ENCODE measurements at places on chromosomes 5 and 9.

- DNase-seq = peak; percentile 43
Observed at GRCh38 chr5:115069087-115069968, 100.4 kb downstream of the TRIM36 start.

DNA sequence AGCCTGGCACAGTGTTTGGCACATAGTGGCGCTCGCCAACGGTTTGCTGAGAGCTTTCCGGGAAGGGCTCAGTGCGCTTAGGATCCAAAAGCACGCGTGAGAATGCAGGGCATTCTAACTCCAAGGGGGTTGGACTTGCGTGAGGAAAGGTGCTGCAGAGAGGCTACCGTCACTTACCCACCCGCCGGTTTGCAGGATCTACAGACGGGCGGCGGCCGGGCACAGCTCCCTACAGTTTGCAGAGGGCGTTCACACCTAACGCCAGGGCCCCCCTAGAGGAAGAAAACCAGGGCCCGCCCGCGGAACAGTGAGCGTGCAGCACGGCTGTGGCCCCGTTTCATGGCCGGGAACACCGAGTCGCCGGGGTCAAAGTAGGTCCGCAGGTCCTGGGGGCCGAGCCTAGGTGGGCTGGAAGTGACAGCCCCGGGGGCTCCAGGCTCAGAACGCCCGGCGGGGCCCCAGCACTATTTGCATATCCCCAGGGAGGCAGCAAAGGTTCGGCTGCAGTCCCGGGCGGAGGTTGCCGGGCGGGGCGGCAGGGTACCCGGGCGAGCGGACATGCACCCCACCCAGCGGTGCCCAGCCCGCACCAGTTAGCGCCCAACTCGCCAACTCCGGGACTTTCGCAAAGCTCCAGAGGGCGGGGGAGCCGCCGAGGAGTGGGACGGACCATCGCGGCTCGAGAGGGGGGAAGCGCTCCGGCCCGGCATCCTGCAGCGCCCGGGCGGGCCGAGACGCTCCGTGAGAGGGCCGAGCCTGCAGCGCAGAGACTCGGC lies 526 bp upstream of the GALNT10 start:
- DNase-seq = peak; percentile 79

DNA sequence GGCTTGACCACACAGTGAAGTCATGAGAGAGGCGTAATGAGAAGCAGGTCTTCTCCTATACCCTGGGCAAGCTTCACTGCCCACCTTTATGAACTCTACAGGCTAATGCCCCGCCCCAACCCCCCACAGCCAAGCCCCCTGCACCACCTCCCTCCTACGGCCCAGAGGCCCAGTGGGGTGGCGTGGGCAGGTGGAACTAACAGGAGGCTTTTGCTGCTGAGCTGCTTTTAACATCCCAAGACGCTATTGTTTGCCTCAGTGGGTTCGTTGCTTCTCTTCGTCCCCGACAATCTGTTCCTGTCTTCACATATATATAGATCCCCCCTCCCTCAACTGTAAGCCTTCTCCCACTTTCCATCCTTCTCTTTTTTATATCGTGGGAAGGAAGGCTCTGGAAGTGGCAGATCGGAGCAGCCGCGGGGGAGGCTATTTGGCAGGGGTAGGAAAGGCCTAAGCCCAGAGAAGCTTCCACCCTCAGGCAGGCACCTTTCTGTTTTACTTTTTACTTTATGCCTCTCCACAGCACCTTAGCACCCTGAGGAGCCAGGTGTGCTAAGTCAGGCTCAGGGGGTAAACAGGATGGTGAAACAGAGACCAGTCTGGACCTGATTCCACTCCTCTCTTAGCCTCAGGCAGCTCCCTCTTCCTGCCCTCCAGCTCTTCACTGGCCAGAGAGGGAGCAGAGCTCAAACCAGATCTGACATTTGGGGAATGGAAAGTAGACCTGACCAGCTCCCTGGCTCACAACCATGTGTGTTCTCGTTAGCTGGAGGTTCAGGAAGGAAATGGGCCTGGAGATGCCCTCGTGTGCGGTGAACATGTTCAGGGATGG lies 26.5 kb downstream of the CD74 start:
- DNase-seq = no peak

- DNase-seq = peak; percentile 54
Observed at GRCh38 chr9:19229595-19230354, 718 bp upstream of the DENND4C start.

DNA sequence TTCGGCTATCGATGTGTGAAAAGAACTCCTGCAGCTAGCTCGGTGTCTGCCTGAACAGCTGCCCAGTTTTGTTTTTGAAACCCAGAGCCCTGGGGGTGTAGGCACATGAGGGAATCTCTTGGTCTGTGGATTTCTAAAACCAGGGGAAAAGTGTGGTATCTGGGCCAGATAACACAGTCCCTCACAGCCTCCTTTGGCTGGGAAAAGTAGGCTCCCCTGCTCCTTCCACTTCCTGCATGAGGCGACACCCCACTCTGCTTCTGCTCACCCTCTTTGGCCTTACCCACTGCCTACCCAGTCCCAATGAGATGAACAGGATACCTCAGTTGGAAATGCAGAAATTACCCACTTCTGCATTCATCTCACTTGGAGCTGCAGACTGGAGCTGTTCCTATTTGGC lies 9.5 kb upstream of the CDO1 start:
- no peak for DNase-seq

DNA sequence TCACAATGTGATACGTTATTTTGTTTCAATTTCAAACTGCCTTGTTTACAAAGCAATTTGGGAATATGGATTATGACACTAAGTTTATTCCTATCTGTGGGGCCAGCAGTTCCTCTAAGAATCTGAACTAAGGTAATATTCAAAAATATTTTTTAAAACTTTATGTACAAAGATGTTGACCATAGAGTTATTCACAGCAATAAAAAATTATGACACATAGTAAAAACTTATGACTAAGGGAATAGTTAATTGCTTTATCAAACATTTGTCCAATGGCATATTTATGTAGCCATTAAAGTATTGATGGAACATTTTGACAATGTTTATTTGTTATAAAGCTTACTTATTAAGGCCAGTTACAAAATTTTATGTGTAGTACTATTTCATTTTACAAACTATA lies 73.4 kb upstream of the FREM1 start:
- DNase-seq = no peak

DNA sequence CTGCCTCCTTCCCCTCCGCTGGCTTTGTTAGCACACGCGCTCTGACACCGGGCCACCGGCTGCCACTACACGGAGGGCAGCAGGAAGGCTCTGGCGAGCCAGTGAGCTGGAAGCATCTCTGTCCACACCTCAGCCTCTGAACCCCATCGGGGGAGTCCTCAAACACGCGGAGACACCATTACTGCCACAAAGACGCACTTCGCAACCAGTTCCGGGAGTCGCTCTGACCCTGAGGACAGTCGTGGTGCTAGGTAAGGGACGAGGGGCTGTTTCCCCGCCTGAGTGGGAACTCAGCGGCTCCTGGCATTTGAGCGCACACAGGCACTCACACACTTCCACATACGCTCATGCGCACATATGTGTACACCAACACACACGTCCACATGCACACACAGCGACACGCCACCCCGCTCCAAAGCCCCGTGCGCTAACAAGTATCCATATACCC lies 160.0 kb downstream of the C9orf152 start:
- DNase-seq = no peak

- no peak for DNase-seq
Observed at GRCh38 chr9:133044661-133045060, 13.9 kb downstream of the GTF3C5 start.

GRCh38 chr9:72650206-72650605 lies 128.8 kb downstream of the TMC1 start:
- no peak for DNase-seq

DNA sequence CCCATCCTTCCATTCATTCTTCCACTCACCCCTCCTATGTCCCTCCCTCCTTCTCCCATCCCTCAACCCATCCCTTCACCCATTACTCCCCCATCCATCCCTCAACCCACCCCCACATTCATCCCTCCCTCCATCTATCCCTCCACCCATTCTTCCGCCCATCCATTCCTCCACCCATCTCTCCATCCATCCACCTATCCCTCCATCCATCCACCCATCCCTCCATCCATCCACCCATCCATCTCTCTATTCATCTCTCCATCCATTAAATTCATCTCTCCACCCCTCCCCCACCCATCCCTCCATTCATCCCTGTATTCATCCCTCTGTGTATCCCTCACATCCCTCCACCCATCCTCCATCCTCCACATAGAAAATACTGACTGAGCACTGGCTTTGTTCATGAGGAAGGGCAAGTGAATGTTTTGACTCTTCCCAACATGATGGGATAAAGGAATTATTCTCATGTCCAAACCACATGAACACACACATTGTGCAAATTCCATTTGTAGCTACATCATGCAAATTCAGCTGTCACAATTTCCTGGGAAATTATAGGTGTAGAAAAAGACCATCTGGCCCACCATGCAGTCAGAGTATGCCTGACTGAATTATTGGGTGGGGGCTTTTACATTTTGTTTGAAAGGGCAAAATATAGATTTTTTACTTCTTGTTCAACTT lies 6.9 kb upstream of the VAV2 start:
- peak; percentile 56 for DNase-seq

GRCh38 chr5:172385707-172386106 lies 68.6 kb downstream of the SH3PXD2B start:
- DNase-seq = no peak

- DNase-seq = peak; percentile 94
Observed at GRCh38 chr5:65142511-65143011, 339.2 kb downstream of the ADAMTS6 start.

DNA sequence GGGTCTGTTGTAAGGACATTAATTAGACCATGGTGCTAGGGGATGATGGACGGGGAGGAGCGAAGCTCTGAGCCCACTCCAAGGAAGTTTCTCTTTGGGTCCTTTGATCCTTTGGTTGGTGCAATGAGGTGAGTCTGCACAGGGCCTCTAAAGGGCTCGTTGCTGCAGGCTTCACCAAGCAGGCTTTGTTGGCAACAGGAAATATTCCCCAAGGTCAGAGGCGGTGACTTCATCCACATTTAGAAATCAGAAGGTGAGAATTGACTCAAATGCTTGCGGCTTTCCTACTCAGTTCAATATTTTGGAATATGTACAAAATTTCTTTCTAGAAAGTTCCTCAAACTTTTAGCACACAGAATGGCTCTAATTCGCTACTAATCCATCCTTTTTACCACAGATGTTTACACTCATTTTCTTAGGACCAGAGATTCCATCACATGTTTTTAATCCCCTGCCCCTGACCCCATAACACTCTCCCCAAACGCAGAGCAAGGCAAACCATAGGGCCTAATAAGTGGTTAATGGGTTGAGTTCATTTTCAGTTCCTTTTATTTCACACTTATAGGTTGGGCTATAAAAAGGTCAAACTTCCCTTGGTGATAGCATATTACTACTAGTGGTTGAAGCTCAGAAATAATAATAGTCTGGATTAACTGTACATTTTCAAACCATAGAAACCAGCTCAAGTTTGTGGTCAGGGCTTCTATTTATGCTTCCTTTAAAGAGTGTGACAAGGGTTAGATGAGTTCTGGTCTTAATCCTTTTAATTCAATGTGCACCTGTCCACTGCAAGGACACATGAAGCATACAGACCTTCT lies 37.3 kb upstream of the TMEM252 start:
- no peak for DNase-seq

DNA sequence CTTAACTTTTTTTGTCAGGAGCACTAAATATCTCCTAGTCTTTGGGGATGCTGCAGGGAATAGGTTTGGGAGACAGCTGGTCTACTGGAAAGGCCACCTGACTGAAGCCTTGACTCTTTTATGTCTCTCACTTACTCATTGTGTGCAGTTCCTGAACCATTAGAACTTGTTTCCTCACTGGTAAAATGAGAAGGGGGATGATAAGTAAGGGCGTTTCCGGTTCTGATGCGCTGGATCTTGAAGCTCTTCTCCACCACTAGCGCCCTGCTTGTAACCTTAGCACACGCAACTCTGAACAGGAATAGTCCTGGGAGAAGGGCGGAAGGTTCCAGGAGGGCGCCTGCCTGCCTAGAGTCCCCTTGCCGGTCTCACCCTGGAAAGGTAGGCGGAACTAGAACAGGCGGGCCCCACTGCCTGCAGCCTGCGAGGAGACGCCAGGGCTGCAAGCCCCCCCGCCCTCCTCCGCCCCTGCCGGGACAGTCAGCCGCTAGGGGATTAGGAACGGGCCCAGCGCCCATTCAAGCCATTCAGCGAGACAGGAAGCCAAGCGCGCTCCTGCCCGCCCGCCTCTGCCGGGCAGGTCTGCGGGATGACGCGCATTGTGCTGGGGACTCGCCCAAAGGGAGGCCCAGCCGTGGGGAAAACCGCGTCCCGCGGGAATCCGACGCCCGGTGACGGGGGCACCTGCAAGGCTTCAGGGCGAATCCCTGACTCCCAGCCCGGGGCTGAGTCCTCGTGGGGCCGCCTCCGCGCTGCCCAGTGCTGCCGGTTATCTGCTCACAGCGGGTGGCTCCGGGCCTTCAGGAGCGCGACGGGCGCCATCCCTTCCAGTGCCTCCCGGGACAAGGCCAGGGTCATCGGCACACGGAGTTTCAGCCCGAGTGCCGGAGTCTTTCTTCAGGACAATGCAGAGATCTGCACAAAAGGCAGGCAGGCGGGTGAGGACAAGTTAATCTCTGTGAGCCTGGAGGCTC lies 44.0 kb upstream of the XPA start:
- DNase-seq = no peak
